ENCODE measurements at places on chromosomes 4 and X. TPM values are rescaled to one million over a fixed set of nuclear protein-coding genes. Genes with fewer than 3 reads are reported as not detected.

DNA sequence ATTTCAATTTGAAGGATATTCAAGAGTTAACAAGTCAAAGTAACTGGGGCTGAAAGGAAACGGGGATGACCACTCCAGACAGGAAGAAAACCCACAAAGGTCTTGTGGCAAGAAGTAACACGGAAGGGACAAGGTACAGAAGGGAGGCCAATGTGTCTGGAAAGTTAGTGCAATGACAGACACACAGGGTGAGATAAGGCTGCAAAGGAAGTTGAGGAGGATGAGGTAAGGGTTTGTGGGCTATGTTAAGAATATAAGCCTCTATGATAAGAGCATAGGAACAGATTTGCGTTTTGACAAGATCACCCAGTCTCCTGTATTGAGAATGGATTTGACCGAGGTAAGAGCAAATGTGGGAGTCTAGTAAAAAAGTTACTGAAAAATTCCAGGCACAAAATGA lies 21.9 kb upstream of the EMCN start:
- no peak overlapping the region for H3K27ac ChIP-seq
- H3K4me3 ChIP-seq, result no peak overlapping the region
- H3K4me1 ChIP-seq, result no peaks in the 10 kb centered on the region
- H3K36me3 ChIP-seq, result no peaks in the 10 kb centered on the region
- DNase-seq, result no peak

GRCh38 chr4:159101988-159102621 lies 774 bp upstream of the RAPGEF2 start:
- no peaks in the 10 kb centered on the region for H3K36me3 ChIP-seq
- H3K4me1 ChIP-seq, result peaks cover 38% of the 10 kb centered on the region
- peak overlapping the region; percentile 100 for H3K4me3 ChIP-seq
- DNase-seq, result no peak
- H3K27ac ChIP-seq, result peak overlapping the region; percentile 98
- H3K27me3 ChIP-seq, result no peaks in the 10 kb centered on the region

DNA sequence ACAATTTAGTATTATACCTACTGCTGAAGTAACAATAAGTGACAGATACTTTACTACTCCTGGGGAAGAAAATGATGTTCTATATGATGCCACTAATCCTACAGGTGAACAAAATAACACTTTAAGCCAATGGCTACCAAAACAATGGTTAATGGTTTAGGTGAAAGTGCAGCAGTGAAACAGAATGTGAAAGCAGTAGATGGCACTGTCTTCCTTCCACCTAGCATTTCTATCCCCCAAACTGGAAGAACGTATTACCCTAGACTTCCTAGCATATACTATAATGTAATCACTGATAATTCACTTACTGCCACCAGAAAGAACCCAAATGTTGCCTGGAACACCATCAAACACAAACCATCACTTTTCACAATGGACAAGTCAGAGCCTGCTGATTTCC lies 18.9 kb upstream of the CABS1 start:
- no peaks in the 10 kb centered on the region for H3K36me3 ChIP-seq
- no peaks in the 10 kb centered on the region for H3K27me3 ChIP-seq
- no peaks in the 10 kb centered on the region for H3K4me1 ChIP-seq
- DNase-seq, result no peak

Gene DGKK
- not detected for total RNA-seq

Gene CSTF2
- 9.2 TPM for total RNA-seq

GRCh38 chr4:46804781-46805413 lies 104.1 kb downstream of the COX7B2 start:
- H3K27ac ChIP-seq, result no peak overlapping the region
- no peaks in the 10 kb centered on the region for H3K36me3 ChIP-seq
- no peak for DNase-seq
- H3K4me3 ChIP-seq, result no peak overlapping the region
- no peaks in the 10 kb centered on the region for H3K4me1 ChIP-seq

- no peak overlapping the region for H3K27ac ChIP-seq
- no peaks in the 10 kb centered on the region for H3K36me3 ChIP-seq
- no peaks in the 10 kb centered on the region for H3K27me3 ChIP-seq
- no peak for DNase-seq
Measured at GRCh38 chrX:7223271-7223670, 75.3 kb upstream of the PUDP start.

DNA sequence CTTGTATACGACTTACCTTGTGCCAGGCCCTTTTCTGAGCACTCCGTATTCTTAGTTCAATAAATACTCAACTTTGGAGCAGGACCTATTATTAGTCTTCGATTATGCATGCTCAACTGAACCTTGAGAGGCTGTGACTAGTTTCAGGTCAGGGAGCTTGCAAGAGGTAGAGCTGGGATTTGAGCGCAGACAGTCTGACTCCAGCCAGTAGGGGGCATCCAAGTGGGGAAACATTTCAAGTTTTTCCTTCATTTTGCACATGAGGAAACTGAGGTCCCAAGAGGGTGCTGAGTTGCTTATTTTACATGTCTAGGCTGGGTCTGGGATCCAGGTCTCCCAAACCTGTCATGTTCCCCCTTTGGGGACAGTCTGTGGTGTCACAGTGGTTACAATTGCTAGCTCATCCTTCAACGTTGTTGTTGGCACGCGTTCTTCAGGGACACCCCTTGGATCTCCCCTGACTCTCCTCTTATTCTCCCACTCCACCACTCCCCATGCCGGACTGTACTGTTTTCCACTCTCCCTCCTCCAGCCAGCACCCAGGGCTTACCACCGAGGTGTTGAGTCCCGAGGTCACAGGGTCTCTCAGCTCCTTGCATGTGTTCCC lies 6.7 kb upstream of the PRICKLE3 start:
- H3K4me3 ChIP-seq, result no peak overlapping the region
- H3K4me1 ChIP-seq, result peaks cover 14% of the 10 kb centered on the region
- no peaks in the 10 kb centered on the region for H3K36me3 ChIP-seq
- H3K27me3 ChIP-seq, result no peaks in the 10 kb centered on the region
- H3K27ac ChIP-seq, result no peak overlapping the region

Gene SPANXN4
- not detected for total RNA-seq

DNA sequence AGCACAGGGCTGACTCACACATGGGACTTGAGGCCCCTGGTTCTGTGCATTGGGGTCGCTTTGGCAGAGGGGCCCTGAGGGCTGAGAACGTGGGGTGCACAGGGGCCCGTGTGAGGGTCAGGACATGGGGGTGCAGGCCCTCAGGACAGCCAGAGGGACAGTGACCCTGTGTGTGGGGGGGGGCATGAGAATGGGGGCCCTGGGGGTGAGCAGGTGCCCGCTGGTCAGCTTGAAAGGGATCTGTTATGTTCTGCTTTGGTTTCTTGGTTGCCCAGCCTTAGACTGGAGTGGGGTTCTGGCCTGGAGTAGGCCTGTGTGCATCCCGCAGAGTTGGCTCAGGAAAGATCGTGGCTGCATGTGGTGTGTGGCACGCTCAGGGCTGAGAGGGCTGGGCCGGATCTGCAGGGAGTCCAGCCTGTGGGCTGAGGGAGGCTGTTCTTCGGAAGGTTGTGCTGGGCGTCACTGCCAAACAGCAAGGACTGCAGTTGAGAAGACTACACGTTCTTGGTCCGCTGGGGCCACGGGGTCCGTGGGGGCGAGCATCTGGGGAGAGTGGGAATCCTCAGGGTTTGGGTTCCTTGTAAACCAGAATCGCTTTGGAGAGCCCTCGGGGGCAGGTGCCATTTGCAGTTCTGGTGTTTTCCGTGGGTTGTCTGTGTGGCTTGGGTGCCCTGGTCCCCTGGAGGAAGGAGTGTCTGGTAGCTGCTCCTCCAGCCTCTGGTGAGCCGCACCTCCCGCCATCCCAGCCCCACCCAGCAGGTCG lies 15.2 kb upstream of the UVSSA start:
- H3K36me3 ChIP-seq, result peaks cover 81% of the 10 kb centered on the region
- H3K4me1 ChIP-seq, result peaks cover 17% of the 10 kb centered on the region
- DNase-seq, result no peak
- H3K27ac ChIP-seq, result no peak overlapping the region
- H3K27me3 ChIP-seq, result no peaks in the 10 kb centered on the region

DNA sequence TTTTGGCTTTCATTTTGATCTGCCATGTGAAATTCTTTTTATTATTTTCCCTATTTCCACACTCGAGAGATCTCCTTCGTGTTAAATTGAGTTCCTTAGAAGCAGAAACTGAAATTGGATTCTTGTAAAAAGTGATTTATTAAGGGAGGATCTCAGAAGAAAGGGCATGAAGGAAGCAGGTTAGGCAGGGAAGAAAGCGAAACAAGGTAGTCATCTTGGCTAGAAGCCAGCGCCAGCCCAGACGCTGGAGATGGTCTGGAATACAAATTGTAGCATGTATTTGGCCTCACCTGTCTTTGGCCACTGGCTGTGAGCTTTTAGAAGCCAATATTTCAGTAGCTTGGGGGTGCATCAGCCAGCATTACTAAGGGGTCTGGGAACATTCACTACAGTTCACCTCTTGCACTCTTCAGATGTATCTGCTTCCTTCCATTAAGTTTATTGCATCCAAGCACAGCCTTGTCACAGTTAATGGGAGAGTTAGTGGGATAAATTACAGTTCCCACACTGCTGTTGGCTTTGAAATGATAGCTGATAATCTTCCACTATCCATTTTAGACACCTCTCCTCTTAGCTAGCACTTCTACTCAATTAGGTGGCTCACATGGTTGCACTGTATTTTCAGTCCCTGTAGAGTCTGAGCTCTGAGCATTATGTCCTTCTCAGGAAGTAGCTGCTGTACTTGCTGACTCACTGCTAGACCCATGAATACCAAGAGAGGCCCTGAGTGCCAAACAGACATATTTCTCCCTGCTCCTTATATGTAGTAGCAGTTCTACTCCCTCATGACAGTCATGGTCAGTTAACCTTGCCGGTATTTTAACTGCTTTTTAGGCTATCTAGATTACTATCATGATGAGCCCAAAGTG lies 14.6 kb downstream of the GRXCR1 start:
- no peaks in the 10 kb centered on the region for H3K27me3 ChIP-seq
- no peaks in the 10 kb centered on the region for H3K36me3 ChIP-seq
- DNase-seq, result no peak
- H3K27ac ChIP-seq, result no peak overlapping the region
- no peaks in the 10 kb centered on the region for H3K4me1 ChIP-seq

Gene TRMT44
- 19.4 TPM for total RNA-seq

Gene PFKFB1
- total RNA-seq, result not detected

GRCh38 chrX:45783002-45783401 lies 582.3 kb upstream of the DIPK2B start:
- no peaks in the 10 kb centered on the region for H3K27me3 ChIP-seq
- DNase-seq, result no peak
- no peak overlapping the region for H3K4me3 ChIP-seq
- no peak overlapping the region for H3K27ac ChIP-seq

- no peak overlapping the region for H3K4me3 ChIP-seq
- no peaks in the 10 kb centered on the region for H3K27me3 ChIP-seq
- H3K36me3 ChIP-seq, result no peaks in the 10 kb centered on the region
- no peak for DNase-seq
- peaks cover 8% of the 10 kb centered on the region for H3K4me1 ChIP-seq
Measured at GRCh38 chrX:115030625-115031024, 13.2 kb upstream of the IL13RA2 start.

Gene FHDC1
- 1.7 TPM for total RNA-seq

GRCh38 chr4:111963158-111963700 lies 182.0 kb upstream of the FAM241A start:
- DNase-seq, result no peak
- H3K4me1 ChIP-seq, result no peaks in the 10 kb centered on the region
- no peak overlapping the region for H3K27ac ChIP-seq
- no peaks in the 10 kb centered on the region for H3K36me3 ChIP-seq
- no peak overlapping the region for H3K4me3 ChIP-seq
- no peaks in the 10 kb centered on the region for H3K27me3 ChIP-seq

GRCh38 chr4:169341490-169341889 lies 70.7 kb upstream of the SH3RF1 start:
- no peaks in the 10 kb centered on the region for H3K36me3 ChIP-seq
- no peak for DNase-seq
- no peaks in the 10 kb centered on the region for H3K4me1 ChIP-seq
- H3K27ac ChIP-seq, result no peak overlapping the region
- H3K27me3 ChIP-seq, result no peaks in the 10 kb centered on the region
- H3K4me3 ChIP-seq, result no peak overlapping the region

GRCh38 chrX:136220540-136220939 lies 30.7 kb downstream of the MAP7D3 start:
- no peak overlapping the region for H3K27ac ChIP-seq
- no peak for DNase-seq
- H3K27me3 ChIP-seq, result no peaks in the 10 kb centered on the region

- H3K4me3 ChIP-seq, result no peak overlapping the region
- peak; percentile 4 for DNase-seq
- no peaks in the 10 kb centered on the region for H3K36me3 ChIP-seq
- no peaks in the 10 kb centered on the region for H3K27me3 ChIP-seq
- peaks cover 52% of the 10 kb centered on the region for H3K4me1 ChIP-seq
- peak overlapping the region; percentile 88 for H3K27ac ChIP-seq
Measured at GRCh38 chr4:118973295-118973694, 84.6 kb downstream of the SYNPO2 start.

Gene PAGE4
- total RNA-seq, result 1.4 TPM

Gene NPY5R
- total RNA-seq, result 0.39 TPM

Gene LIMCH1
- total RNA-seq, result 68.5 TPM

DNA sequence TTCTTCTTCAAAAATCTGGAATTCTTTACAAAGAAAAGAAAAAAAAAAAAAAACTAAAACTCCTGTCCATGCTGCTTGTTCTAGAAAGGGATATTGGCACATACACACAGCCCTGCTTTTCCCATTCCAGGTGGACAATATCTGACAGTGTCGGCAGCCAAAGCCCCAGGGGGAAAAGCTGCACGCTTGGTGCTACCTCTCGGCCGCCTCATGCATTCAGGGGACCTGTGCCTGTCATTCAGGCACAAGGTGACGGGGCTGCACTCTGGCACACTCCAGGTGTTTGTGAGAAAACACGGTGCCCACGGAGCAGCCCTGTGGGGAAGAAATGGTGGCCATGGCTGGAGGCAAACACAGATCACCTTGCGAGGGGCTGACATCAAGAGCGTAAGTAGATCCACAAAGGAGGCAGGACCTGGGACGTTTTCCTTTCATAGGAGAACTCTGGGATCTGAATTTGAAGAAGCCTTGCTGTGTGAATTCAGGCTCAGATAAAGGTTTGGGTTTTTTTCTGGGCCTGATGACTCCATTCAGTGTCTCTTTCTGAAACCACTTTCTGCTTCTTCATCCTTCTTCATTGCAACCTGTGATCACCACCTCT lies 71.9 kb downstream of the NPNT start:
- no peaks in the 10 kb centered on the region for H3K36me3 ChIP-seq
- no peak overlapping the region for H3K27ac ChIP-seq
- H3K4me1 ChIP-seq, result peaks cover 14% of the 10 kb centered on the region
- H3K4me3 ChIP-seq, result no peak overlapping the region
- H3K27me3 ChIP-seq, result no peaks in the 10 kb centered on the region

DNA sequence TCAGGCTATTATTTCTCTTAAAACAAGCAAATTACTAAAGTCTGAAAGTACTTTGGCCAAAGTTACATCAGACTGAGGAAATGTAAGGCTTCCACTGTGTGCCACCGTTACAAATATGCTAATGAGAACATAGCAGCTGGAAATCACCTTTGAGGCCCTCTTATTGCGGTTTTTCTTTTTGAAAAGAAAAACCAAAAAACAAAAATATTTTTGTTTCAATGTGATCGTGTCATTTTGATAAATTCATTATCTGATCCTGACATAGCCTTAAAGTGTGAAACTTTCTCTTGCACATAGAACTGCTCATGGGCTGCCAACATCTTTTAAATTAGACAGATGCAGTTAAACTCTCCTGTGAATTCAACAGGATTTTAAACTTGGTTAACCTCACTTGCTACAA lies 2.8 kb upstream of the TIFA start:
- no peak overlapping the region for H3K27ac ChIP-seq
- H3K36me3 ChIP-seq, result no peaks in the 10 kb centered on the region
- H3K4me1 ChIP-seq, result peaks cover 25% of the 10 kb centered on the region
- no peak for DNase-seq
- H3K4me3 ChIP-seq, result no peak overlapping the region

GRCh38 chr4:3413217-3413671 lies 28.5 kb upstream of the HGFAC start:
- H3K4me1 ChIP-seq, result peaks cover 4% of the 10 kb centered on the region
- DNase-seq, result no peak
- no peak overlapping the region for H3K4me3 ChIP-seq
- H3K27me3 ChIP-seq, result no peaks in the 10 kb centered on the region

All from esophagus muscularis mucosa (tissue), 4 donors.